A549 treated with CpdA at 1 μM for 4 hours (cell line): ENCODE measurements at places on chromosomes 5 and 9. TPM values are rescaled to one million over a fixed set of nuclear protein-coding genes. Genes with fewer than 3 reads are reported as not detected.

The GCNT4 gene
- 0.41 to 0.49 TPM (median 0.47 TPM) in 5 replicates for total RNA-seq

The GABBR2 gene
- 0.09 to 1.7 TPM (median 0.50 TPM) in 5 replicates for total RNA-seq

The FGF10 gene
- not detected in 5 replicates for total RNA-seq

The FOXD1 gene
- total RNA-seq: 13.1 to 19.3 TPM (median 17.6 TPM) in 5 replicates

The CIZ1 gene
- 68.6 to 92.4 TPM (median 89.9 TPM) in 5 replicates for total RNA-seq

The FOXD4L6 gene
- total RNA-seq: 0.06 TPM in 1 of 5 replicates, not detected in the others

The C5orf52 gene
- total RNA-seq: not detected in 5 replicates

The MSANTD3 gene
- 70.7 to 80.6 TPM (median 73.3 TPM) in 5 replicates for total RNA-seq

The WDR38 gene
- 0.12 to 0.17 TPM (median 0.14 TPM) in 3 of 5 replicates, not detected in the others for total RNA-seq

The PCDHB4 gene
- 0.03 to 0.09 TPM (median 0.06 TPM) in 4 of 5 replicates, not detected in the other for total RNA-seq

The INSL6 gene
- not detected in 5 replicates for total RNA-seq

The MLANA gene
- not detected in 5 replicates for total RNA-seq

The WNT8A gene
- not detected in 5 replicates for total RNA-seq

The C6 gene
- total RNA-seq: not detected in 5 replicates
